Stimulated activated CD4-positive, alpha-beta T cell treated with anti-CD3 and anti-CD28 coated beads, TNF-alpha, amount 100 ng/mL, for 24 hours (primary cell): ENCODE measurements at places on chromosomes 2 and 18.

DNA sequence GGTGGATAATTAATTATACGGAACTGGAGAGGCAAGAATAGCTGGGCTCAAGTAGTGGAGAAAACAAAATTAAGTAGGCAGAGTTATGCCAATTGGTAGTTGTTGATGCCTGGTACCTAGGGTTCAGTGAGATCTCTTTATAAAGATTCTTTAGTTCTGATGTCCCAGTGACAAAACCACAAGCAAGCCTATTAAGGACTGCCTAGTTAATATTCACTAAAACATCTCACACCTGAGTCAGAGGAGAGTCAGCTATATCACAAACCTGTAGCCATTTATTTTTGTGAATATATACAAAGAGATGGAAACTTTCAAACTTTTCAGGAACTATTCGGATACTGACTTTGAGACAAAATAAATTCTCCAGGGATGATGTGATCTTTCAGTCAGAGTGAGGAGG lies 213.9 kb upstream of the CYP26B1 start:
- DNase-seq: no peak

- DNase-seq: no peak
Observed at GRCh38 chr18:23225503-23225902, 90.2 kb downstream of the CABLES1 start.

DNA sequence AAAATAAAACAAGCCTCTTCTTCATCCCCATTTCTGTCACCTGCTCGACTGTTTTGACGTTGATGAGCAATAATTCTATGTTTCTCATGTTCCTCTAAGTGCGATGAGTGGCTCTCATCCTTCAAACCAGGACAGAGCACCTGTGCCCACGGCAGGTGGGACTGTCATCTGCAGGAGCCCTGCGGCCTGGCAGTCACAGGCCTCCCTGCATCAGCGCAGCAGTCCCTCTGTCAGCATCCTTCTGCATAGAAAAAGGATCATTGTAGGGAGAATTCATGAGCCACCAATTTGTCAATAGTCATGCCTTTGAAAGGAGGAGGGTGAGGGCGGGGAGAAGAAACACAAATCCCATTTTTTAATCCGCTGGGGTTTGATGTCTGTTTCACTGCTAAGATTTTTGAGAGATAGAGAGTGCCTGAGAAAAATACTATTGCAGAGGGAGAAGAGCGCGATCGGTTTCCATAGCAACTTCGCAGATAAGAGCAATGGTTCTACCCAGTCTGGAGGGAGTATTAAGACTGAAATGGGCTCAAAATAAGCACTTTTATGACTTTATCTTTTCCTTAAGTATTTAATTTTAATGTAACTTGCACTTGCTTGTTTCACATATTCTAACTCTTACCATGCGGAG lies 234.3 kb upstream of the NCKAP5 start:
- no peak for DNase-seq

- DNase-seq: no peak
Observed at GRCh38 chr2:118913803-118914645, 28.0 kb upstream of the MARCO start.

- no peak for DNase-seq
Observed at GRCh38 chr2:239506101-239506857, 105.5 kb upstream of the HDAC4 start.

- DNase-seq: no peak
Observed at GRCh38 chr2:102139851-102140250, 2.7 kb upstream of the IL1R1 start.

- DNase-seq: no peak
Observed at GRCh38 chr2:214801068-214801467, 8.4 kb downstream of the BARD1 start.

DNA sequence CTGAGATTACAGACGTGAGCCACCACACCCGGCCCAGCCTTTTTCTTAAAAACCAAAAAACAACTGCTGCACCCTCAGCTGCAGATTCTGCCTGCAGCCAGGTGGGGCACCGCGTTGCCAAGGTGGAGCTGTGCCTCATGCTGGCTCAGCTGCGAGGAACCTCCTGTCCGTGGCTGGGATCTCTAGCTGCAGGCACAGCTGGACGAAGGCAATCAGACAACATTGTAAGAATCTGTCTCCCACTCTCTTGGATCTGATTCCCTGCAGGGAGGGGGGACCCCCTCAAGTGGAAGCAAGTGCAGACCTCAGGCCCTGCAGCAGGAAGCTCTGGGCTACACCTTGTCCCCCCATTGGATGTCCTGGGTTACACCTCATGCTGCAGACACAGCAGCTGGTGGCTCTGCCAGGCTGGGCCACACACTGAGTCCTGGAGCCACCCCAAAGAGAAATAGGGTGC lies 24.1 kb downstream of the CIDEA start:
- no peak for DNase-seq

GRCh38 chr2:97707362-97708047 lies 5.9 kb upstream of the ZAP70 start:
- no peak for DNase-seq
